ENCODE measurements at places on chromosomes 1 and 21.

DNA sequence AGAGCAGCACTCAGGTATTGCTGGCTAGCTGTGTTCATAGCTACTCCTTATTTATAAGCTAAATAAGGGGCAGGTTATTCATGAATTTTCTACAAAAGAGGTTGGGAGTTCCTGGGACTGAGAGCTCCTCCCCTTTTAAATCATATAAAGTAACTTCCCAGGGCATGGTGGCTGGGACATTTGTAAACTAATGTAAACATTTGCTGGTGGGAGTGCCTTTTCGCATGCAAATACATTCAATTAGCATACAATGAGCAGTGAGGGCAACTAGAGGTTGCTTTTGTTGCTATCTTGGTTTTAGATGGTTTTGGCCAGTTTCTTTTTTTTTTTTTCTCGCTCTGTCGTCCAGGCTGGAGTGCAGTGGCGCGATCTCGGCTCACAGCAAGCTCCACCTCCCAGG is 43.4 kb downstream of the GNPAT start:
- no peak for DNase-seq

DNA sequence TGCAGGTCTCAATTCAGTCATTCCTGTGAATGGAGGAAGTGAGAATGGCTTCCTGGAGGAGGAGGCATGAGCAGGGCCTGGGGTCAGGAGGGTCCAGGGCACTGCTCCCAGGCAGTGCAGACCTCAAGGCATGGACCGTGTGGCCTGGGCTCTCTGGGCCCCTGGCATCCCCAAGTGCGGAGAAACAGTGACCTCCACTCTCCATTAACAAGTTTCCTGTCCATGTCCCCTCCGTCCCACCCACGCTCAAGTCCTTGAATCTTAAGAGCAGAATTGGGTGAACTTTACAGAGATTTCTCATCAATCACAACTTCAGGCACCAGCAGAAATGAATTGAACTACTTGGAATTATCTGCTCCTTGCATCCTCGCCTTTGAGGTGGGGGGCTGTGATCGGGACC is 211.1 kb downstream of the NPHP4 start:
- no peak for DNase-seq

GRCh38 chr1:116738673-116739370 is 15.4 kb upstream of the CD2 start:
- DNase-seq = no peak

DNA sequence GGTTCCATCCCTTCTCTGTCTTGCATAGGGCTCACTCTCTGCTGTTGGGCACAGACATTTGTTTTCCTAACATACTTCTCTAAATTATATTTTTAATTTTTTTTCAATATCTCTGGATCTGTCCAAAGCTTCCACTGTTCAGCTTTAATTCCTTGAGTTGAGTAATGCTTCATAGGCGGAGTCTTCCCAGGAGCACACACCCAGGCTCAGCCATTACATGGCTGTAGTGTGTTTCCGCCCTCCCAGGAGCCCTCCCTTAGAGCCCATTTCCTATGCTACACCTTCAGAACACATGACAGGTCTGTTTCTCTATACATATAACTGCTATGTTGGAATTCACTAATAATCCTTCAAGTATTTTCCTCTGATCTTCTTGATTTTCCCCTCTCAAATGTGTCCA is 297.4 kb downstream of the PBX1 start:
- DNase-seq = no peak

GRCh38 chr21:14325595-14325994 is 57.4 kb downstream of the HSPA13 start:
- DNase-seq = no peak

- no peak for DNase-seq
Observed at GRCh38 chr1:113292603-113293255, 97.6 kb upstream of the MAGI3 start.

DNA sequence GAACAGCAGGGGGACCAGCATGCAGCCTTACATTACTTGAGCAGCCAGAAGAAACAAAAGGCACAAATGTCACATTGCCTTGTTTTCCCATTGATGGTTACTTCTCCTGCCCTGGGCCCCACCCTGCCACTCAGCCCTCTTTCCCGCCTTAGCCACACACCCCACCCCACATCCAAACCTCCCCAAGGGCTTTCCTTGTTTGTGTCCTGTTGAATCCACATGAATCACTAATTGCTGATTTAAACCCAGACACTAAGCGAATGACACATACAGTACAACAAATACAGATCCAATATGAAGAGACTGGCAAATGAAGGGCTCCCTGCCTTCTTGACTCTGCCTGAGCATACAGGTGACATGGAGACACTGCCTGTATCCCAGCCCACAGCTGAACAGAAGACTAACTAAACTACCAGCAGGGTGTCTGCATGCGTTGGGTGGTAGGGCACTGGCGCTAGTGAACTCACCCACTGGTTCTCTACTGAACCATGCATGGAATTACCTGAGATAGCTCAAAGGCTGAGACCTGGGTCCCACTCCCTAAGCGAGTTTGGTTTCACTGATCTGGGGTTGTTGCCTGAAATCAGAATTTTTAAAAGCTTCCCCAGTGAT is 3.1 kb downstream of the IGSF3 start:
- no peak for DNase-seq

DNA sequence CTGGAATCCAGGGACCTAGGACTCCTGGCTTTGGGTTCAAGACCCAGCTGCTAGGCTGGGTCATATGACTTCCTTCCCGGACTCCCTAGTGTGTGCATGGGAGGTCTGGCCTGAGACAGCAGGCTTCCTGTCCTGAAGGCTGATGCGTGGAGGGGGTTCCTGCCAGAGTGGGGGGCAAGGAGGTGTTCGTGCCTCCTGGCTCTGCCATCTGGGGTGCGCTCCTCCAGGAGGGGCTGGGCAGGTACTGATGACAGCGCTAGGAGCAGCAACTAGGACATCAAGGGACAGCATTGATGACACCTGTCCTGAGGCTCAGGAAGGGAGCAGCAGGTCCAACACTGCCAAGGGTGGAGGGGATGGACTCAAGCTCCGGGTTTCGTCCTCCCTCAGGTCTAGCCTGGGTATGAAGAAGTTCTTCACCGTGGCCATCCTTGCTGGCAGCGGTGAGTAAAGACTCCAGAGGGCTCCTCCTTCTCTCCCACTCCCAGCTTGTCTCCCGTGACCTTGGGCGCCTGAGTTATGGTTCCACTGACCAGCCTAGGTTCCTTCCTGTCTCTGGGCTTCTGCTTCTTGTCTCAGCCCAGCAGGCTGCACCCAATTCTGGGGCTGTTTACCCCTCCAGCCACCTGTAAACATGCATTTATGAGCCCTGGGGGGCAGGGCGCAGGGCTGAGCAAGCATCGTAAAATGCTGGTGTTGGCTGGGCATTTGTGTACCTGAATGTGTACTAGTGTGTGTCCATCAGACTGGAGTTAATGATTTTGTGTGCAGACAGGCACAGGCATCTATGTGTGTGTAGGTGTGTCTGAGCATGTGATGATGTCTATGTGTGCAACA is 871 bp downstream of the PLA2G2F start:
- DNase-seq = no peak

GRCh38 chr1:38151399-38151798 is 104.8 kb upstream of the POU3F1 start:
- DNase-seq = no peak
